ENCODE measurements at places on chromosomes 2 and 18.

DNA sequence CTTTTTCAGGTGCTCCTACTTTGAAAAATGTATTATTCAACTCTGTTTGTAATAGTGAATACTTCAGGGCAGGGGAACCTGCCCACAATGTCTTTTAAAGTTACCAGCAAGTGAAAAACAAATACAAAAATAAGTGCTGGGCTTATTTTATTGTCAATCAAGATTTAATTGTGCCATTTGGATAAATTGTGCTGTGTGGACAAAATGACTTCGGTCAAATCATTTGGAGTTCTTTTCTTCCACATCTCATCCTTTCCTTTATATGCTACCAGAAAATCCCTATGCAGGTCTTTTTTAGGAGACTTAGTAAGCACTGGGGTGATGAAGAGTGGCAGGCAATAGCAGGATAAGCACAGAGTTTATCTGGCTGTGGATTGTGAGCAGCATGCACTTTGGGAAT is 63.9 kb downstream of the NYAP2 start:
- no peak for DNase-seq

DNA sequence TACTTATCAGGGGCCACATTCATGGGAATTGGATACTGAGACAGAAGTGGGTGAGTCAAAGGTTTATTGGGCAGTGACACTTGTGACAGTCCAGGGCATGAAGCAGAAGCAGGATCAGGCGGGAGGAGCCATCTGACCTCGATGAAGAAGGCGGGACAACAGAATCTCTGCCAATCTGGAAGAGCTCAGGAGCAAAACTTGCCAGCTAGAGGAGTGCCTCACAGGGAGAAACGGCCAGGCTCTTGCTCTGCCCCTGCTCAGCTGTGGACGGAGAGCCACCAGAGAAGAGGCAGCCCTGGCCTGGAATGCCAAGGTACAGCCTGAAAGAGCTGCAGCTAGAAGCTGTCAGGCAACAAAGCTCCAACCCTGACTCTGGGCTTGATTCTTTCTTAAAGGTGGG is 16.9 kb downstream of the DAW1 start:
- no peak for DNase-seq

DNA sequence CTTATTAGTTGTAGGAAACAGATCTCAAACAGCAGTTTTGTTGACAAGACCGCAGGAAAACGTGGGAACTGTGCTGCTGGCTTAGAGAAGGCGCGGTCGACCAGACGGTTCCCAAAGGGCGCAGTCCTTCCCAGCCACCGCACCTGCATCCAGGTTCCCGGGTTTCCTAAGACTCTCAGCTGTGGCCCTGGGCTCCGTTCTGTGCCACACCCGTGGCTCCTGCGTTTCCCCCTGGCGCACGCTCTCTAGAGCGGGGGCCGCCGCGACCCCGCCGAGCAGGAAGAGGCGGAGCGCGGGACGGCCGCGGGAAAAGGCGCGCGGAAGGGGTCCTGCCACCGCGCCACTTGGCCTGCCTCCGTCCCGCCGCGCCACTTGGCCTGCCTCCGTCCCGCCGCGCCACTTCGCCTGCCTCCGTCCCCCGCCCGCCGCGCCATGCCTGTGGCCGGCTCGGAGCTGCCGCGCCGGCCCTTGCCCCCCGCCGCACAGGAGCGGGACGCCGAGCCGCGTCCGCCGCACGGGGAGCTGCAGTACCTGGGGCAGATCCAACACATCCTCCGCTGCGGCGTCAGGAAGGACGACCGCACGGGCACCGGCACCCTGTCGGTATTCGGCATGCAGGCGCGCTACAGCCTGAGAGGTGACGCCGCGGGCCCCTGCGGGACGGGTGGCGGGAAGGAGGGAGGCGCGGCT is at the start of gene TYMS:
Gene TYMS, plus strand, starts transcription at position 343 of the 690 bp plus-strand sequence. Its CDS starts 90 bp downstream, at position 433.
- DNase-seq, result peak; percentile 87

- DNase-seq, result no peak
These were observed 596.5 kb downstream of the BCL11A start for GRCh38 chr2:59956981-59957380.

GRCh38 chr2:188410504-188411235 is 119.0 kb downstream of the GULP1 start:
- no peak for DNase-seq

- no peak for DNase-seq
These were observed 56.0 kb downstream of the HAUS1 start for GRCh38 chr18:46160050-46160798.

DNA sequence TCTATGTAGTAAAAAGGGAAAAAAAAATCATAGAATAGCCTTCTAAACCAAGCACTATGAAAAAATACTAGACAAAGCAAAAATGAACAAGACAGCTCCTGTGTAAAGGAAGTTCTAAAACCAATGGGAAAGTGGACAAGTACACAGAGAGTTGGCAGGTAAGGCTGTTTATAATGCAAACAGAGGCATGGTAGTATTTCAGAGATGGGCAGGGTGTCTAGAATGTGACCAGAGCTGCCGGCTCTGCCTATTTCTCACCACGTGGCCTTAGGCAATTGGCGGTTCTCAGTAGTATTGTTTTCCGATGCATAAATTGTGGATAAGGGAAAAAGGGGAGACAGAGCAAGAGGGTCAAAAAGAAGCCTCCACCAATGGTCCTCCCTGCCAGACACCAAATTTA is 173.6 kb downstream of the ANKRD30B start:
- no peak for DNase-seq

GRCh38 chr2:16520891-16521290 is 144.7 kb downstream of the CYRIA start:
- no peak for DNase-seq

DNA sequence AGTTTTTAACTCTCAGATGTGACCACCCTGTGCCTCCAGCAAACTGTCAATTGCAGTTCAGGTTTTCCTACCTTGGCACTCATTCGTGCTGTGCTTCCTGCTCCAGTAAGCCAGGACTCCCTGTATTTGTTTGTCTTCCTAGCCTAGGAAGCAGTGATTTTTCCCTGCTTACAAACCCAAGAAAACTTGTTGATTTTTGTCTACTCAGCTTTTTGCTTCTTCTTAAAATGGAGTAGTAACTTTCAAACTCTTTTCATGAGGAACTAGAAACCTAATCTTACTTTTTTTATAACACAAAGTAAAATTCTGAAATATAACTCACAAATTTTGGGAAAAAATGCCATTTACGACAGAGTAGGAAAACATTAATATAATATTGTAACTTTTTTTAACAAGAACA is 150.6 kb upstream of the TMEFF2 start:
- DNase-seq, result no peak

- DNase-seq, result no peak
These were observed 585 bp upstream of the MOB1A start for GRCh38 chr2:74179063-74179865.

GRCh38 chr2:43332653-43333052 is 106.2 kb upstream of the ZFP36L2 start:
- no peak for DNase-seq

GRCh38 chr2:53826587-53827397 is 33.0 kb downstream of the GPR75 start:
- DNase-seq, result no peak

DNA sequence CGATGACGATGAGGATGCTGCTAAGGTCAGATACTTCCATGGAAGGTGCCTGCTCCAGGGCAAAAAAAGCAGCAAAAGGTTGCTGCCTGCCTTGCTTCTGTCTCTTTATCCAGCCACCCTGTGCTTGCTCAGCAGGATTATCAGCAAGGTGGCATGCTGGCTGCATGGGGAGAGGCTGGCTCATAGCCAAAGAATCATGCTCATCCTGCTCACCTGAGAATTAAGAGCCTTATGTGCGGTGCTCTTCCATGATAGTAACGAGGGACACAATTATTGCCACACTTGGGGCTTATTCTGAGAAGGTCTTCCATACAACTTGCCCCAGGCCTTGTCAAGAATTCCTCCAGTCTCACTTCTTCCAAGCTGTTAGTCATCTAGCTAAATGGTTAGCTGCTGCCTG is 60.4 kb upstream of the SEC11C start:
- DNase-seq, result no peak

- peak; percentile 2 for DNase-seq
These were observed 925.7 kb downstream of the DCDC2C start for GRCh38 chr2:4628998-4629501.

Data from ELF-1 (cell line).